ENCODE measurements at places on chromosomes 4 and X. TPM values are rescaled to one million over a fixed set of nuclear protein-coding genes. Genes with fewer than 3 reads are reported as not detected.

- H3K4me3 ChIP-seq: no peak overlapping the region
- no peaks in the 10 kb centered on the region for H3K36me3 ChIP-seq
- no peak for DNase-seq
- H3K27me3 ChIP-seq: no peaks in the 10 kb centered on the region
- no peaks in the 10 kb centered on the region for H3K4me1 ChIP-seq
Measured at GRCh38 chrX:129773649-129774458, 5.9 kb upstream of the SASH3 start.

- H3K36me3 ChIP-seq: no peaks in the 10 kb centered on the region
- no peak overlapping the region for H3K4me3 ChIP-seq
- no peak for DNase-seq
- H3K27me3 ChIP-seq: no peaks in the 10 kb centered on the region
Measured at GRCh38 chrX:30893206-30893605, 4.2 kb upstream of the TAB3 start.

GRCh38 chr4:32147446-32148085 lies 1427.4 kb downstream of the PCDH7 start:
- no peak for DNase-seq
- no peaks in the 10 kb centered on the region for H3K36me3 ChIP-seq
- H3K4me1 ChIP-seq: no peaks in the 10 kb centered on the region
- no peaks in the 10 kb centered on the region for H3K27me3 ChIP-seq
- no peak overlapping the region for H3K27ac ChIP-seq

The CA5B gene
- 7.8 TPM for total RNA-seq

The SOWAHD gene
- not detected for total RNA-seq

GRCh38 chr4:143336781-143337599 lies at the start of gene GAB1:
Gene GAB1 (plus strand): TSS chr4:143336876. CDS start chr4:143337189, 313 bp downstream.
- peak; percentile 90 for DNase-seq
- H3K27ac ChIP-seq: peak within 1 kb of the TSS; percentile 77
- H3K27me3 ChIP-seq: no peaks in the 10 kb centered on the region
- no peaks in the 10 kb centered on the region for H3K4me1 ChIP-seq

The KIAA1210 gene
- not detected for total RNA-seq

DNA sequence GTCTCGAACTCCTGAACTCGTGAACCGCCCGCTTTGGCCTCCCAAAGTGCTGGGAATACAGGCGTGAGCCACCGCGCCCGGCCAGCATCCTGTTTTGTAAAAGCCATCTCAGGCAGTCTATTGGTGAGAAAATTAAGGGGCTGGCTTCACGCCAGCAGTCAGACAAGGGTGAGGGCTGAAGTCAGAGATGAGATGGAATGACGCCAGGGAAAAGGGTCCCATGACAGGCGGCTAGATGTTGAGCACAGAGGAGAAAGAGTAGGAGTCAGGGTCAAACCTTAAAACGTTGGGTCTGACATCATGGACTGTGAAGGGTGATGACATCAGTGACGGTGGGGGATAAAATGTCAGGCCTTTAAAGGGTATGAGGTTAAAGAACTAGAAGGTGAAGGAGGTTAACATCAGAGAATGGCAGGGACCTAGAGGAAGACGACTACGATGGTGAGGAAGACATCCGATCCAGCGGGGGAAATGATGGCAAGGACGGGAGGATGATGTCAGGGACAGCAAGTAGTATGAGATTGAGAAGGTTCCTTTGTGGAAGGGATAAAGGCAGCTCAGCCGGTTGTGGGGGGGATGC lies 504 bp upstream of the RBM3 start:
- H3K4me3 ChIP-seq: peak overlapping the region; percentile 100
- H3K4me1 ChIP-seq: peaks cover 28% of the 10 kb centered on the region
- H3K36me3 ChIP-seq: peaks cover 36% of the 10 kb centered on the region
- no peaks in the 10 kb centered on the region for H3K27me3 ChIP-seq

The PPEF2 gene
- total RNA-seq: not detected

DNA sequence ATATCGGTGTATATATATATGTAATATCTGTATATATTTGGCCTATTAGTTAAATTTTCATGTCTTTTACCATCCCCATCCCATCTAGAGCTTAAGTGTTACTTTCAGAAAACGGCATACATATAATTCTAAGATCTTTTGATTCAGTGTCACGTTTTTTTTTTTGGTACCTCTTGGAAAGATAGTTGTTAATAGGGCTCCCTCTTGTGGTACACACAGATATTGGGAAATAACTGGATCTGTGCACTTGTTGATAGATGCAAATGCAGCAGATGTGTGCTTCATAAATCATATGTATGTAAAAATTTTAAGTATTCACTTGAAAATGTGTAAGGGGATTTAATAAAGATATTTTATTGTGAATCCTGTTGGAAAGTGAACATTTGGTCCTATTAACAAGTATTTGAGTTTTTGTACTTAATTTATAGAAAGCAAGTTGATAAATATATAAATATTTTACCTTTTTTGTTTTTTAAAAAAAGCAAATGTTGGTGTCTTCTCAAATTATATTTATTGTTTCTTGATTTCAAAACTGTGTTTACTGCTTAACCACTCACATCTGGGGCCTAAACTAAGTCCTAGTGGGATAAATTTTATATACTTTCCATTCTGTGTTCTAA lies 74.7 kb downstream of the PAQR3 start:
- peak; percentile 81 for DNase-seq
- H3K4me1 ChIP-seq: no peaks in the 10 kb centered on the region
- no peak overlapping the region for H3K27ac ChIP-seq
- H3K4me3 ChIP-seq: no peak overlapping the region
- H3K27me3 ChIP-seq: no peaks in the 10 kb centered on the region
- peaks cover 11% of the 10 kb centered on the region for H3K36me3 ChIP-seq

DNA sequence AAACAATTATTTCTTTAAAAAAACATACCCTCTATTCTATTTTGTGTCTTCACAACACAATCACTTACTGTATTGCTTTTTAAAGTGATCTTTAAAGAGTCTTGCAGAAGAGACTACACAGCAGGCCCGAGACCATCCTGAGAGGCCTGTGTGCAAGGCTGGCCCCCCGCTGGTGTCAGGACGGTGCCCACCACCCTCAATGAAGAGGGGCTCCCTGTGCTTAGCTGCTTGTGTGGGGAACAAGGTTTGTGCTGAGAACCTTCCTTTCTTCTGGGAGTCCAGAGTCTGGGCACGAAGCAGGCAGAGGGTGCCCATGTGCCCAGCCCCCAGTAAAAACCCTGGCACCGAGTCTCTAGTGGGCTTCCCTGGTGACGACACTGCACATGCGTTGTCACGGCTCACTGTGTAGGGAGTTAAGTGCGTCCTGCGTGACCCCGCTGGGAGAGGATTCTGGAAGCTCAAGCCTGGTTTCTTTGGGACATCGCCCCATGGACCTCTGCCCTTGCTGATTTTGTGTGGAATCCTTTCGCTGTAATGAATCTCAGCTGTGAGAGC lies 22.0 kb downstream of the RGS12 start:
- no peaks in the 10 kb centered on the region for H3K27me3 ChIP-seq
- no peak overlapping the region for H3K4me3 ChIP-seq
- H3K36me3 ChIP-seq: no peaks in the 10 kb centered on the region
- no peak for DNase-seq

DNA sequence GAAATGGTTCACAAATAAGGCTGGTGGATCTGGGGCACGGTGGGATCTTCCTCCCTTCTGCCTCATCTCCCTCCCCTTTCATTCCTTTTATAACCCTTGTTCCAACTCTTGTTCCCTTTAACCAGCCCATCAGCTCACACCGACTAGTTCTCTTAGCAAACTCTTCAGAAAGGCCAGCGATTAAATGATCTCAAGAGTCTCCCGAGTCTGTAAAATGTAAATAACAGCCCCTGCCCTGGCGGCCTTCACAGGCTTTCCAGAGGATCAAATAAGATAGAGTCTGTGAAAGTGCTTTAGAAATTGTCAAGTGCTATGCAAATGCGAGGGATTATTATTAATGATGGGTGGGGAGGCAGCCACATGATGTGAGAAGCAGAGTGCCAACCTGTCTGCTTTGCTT lies 27.1 kb downstream of the TSC22D3 start:
- no peak overlapping the region for H3K27ac ChIP-seq
- no peak for DNase-seq
- H3K4me3 ChIP-seq: no peak overlapping the region
- H3K4me1 ChIP-seq: peaks cover 9% of the 10 kb centered on the region
- H3K36me3 ChIP-seq: no peaks in the 10 kb centered on the region

DNA sequence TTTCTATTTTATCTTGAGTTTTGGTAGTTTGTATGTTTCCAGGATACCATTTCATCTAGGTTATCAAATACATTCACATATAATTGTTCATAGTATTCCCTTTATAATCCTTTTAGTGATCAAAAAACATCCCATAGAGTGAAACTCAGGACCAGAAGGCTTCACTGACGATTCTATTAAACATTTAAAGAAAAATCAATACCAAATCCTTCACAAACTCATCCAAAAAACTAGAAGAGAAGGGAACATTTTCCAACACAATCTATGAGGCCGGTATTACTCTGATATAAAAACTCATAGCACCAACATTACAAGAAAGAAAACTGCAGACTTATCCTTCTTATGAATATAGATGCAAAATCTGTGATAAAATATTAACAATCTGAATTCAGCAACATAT lies 203.4 kb downstream of the ANKRD50 start:
- no peak overlapping the region for H3K4me3 ChIP-seq
- no peaks in the 10 kb centered on the region for H3K27me3 ChIP-seq
- no peak overlapping the region for H3K27ac ChIP-seq
- no peak for DNase-seq
- peaks cover 12% of the 10 kb centered on the region for H3K4me1 ChIP-seq
- H3K36me3 ChIP-seq: no peaks in the 10 kb centered on the region

Measured in GM23248 (cell line).